Cardiac septum (tissue), 1 donor: ENCODE measurements at places on chromosomes 13 and 19. TPM values are rescaled to one million over a fixed set of nuclear protein-coding genes. Genes with fewer than 3 reads are reported as not detected.

DNA sequence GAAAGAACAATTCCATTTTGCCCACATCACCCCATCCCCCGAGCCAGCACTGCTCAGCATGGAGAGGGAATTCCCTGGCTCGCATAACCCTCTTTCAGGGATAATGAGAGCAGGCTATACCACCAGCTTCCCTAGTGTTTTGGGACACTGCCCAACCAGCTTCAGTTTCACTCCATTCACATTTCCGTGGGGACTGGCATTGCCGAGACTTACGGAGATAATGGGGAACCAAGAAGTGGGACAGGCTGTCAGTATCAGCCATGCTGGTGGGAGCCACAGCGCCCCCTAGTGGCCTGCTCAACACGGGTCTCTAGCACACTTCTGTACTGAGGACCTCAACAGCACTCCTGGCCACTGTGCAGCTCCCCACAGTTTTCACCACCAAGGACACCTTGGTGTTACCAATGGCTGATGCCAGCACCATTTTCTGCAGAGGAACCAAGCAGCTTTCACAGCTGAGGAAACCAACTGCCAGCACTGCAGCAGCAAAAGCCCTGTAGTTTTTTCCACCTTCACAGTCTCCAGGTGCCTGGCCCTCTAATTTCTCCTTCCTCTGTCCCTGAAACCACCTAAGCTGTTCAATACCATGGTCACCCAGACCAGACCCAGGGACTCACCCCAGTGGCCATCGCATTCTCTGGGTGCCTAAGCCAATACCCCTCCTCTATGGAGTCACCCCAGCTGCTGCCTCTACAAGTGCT, 23.7 kb downstream of the SLC6A16 start:
- peak; percentile 89 for DNase-seq

GRCh38 chr13:39422845-39423565, 180.0 kb downstream of the LHFPL6 start:
- no peak for DNase-seq

DNA sequence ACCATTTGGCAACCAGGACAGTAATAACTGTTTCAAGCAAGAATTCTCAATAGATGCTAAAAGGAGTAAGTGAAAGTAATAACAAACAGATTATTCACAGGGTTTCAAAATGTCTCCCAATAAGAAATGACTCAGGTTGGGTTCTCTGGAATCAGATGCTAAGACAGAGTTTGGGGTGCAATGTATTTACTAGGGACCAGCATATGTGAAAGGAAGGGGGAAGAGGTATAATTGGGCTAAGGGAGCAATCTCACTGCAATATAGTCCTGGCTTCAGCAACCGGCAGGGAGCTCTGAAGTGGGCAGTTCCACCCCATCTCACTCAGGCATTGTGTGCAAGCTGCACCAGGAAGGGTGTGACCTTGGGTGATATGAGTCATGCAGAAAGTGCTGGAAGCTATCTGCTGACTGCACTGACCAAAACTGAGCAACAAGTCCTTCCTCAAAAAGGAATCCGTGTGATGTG, 23.4 kb downstream of the ZDHHC20 start:
- peak; percentile 90 for DNase-seq

GRCh38 chr19:19742773-19743172, 9.9 kb upstream of the ZNF14 start:
- no peak for DNase-seq

- no peak for DNase-seq
Observed at GRCh38 chr13:97127842-97128241, 94.3 kb upstream of the MBNL2 start.

DNA sequence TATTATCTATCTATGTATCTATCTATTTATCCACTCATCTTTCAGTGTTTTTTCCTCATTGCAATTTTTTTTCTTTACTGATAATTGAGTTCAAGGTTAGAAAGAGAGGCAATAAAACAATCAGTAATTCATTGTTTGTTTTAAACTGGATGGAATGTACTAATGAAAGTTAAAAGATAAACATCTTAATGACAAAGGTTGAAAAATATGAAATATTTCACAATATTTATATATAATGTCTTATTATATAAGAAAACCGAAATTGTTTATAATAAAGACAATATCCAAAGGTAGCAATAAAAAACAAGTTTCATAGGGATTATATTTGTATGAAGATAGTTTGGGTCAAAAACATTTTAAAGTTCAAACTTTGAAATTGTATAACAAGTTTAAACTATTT, 1015.5 kb upstream of the MIR17HG start:
- DNase-seq = no peak

Gene FIZ1
- 19.4 TPM for total RNA-seq

Gene STOML3
- total RNA-seq = not detected
